Activated CD4-positive, alpha-beta T cell treated with anti-CD3 and anti-CD28 coated beads, Interleukin-2, amount 50 U/mL, for 24 hours (primary cell): ENCODE measurements at places on chromosomes 16 and 17.

DNA sequence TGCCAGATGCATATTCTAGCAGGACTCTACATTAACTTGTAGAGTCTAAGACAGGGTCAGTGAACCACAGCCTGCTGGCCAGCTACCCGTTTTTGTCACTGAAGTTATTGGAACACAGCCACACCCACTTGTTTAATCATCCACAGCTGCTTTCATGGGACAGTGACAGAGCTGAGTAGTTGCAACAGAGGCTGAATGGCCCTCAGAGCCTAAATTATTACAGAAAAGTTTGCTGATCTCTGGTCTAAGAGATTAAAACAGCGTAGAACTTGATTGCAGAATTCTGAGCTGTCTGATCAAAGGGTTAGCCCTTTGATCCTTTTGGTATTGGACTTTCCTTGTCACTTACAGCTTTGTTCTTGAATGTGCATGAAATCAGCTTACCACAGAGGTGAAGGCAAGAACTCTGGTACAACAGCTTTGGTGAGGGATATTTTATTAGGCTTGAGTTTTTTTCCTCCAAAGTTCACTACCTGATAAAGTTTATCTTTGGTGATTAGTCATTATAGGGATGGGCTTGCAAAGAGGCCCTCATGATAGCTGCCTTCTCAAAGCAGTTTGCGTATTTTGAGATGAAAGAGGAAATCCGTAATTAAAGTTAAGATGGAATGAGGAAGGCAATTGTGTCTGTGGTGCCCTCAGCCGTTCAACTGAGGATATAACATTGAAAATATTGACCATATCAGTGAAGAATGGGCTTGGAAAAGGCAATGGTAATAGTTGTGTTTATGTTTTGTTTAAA lies 23.6 kb downstream of the ALDH3A2 start:
- DNase-seq, result no peak

DNA sequence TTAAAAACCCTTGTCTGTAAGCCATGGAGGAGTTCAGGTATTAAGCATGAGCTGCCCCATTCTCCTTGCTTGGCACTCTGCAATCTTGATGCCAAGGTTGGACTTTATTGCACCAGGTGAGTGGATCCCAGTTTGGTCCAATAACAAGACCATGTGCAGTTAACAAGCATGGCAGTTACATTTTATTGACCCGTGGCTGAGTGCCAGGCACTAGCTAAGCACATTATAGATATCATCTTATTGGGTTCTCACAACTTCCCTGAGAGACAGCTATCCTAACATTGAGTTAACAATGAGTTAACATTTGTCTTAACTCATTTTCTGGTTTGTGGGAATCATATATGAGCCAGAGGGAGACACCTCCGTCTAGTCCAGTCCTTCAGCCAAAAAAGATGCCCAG lies 21.8 kb downstream of the LYRM9 start:
- no peak for DNase-seq

DNA sequence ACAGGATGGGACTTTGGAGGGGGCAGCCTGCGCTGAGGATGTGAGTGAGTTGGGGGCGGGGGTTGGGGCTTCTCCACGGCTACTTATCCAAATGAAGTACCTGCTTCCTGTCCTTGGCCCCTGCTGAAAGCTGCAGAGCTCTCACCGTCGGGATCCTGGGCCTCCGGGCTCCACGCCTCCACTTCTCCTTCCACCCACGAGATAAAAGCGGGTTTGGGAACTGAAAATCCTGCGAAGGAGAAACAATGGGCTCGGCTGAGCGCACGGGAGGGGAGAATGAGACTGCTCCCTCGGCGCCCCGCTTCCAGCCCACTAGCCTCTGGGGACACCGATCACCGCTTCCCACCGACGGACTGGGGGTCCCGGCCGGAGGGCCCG lies 486 bp downstream of the ZNF785 start:
- DNase-seq, result no peak

- DNase-seq, result no peak
These were observed 8.5 kb downstream of the EFCAB3 start for GRCh38 chr17:62388856-62389255.

DNA sequence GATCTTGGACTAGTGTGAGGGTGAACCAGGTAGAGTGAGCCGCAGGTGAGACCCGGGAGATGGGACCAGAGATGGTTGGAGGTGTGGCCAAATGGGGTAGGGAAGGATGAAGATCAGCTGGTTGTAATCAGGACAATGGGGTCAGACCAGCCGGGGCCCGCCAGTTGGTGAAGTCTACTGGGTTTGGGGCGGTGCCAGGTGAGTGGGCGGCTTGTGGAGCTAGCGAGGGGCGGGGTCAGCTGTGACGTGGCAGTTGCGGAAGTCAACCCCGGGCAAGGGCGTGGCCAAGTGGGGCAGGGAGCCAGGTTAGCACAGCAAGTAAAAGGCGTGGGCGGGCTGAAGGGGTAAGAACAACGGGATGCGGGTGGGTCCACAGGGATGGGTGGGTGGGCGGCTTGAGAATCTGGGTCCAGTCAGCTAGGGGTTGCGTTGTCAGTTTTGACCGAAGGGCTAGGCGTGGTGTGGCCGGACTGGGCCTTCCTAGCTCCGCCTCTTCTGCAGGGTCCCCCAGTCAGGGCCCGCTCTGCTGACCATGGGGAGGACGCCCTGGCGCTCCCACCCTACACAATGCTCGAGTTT lies 25.5 kb upstream of the ALKBH5 start:
- DNase-seq, result peak; percentile 88

GRCh38 chr17:21282850-21283249 lies 1.7 kb upstream of the MAP2K3 start:
- no peak for DNase-seq

DNA sequence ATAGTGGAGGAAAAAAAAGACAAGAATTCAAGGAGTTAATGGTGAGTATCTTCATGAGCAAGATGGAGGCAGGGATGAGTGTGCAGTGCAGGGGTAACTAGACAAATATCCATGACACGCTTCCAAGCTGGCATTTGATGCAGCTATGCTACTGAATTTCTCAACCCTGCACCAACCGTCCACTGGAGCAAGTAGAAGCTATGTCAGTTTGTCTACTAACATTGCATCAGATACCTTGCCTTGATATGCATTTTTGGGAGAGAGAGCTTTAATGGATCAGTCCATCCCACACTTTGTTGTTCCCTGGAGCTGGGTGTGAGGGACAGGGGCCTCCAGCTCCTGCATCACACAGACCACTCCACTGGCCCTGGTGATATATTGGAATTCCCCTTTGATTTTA lies 16.4 kb downstream of the CCL11 start:
- DNase-seq, result no peak

DNA sequence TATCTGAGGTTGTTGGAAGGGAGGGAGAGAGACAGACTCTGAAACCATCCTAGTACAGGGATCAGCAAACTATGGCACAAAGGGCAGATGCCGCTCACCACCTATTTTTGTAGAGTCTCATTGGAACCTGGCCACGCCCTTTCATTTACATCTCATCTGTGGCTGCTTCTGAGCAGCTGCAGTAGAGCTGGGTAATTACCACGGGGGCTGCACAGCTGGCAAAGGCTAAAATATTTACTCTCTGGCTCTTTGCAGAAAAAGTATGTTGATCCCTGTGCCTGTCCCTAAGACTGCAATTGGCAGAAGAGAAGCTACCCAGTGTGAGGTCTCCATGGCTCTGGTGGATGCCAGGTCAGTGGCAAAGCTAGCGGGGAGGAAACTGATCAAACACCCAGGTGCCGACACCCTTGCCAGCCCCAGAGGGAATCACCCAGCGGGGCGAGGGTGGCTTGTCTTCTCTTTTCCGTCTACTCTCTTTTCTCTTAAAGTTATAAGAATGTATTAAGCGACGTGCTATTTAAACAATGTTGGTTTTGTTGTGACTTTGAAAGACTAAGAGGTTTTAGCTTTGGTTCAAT lies 14.0 kb downstream of the CEP295NL start:
- no peak for DNase-seq

DNA sequence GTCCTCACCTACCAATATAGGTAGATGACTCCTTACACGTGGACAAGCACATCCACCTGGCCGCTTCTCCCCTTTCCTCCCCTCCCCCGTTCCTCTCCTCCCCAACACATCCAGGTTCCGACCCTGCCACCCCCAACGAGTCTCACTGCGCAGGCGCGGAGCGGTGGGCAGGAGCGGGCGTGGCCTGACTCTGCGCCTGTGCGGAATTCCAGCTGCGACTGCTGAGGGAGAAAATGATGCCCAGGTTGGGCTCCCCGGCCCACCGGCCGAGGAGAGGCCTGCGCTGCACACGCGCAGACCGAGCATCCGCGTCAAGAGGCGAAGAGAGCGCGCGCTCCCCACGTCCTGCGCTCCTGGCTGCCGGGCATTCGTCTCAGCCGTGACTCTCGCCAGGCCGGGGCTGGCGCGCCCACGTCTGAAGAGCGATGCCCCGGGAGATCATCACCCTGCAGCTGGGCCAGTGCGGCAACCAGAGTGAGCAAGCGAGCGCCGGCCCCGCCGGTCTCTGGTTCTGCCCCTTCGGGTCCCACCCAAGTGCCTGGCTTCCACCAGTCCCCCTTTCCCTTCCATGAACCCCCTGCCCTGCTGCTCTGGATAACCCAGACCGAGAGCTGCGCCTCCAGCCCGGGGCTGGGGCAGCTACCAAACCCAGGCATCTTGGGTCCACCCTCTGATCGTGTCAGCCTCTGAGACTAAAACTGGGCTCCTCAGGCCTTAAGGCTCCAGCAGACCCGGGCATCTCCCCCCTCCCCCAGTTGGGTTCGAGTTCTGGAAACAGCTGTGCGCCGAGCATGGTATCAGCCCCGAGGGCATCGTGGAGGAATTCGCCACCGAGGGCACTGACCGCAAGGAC lies at the start of gene TUBG2:
Gene TUBG2, plus strand, starts transcription at position 206 of the 853 bp plus-strand sequence. Its CDS starts 220 bp downstream, at position 426.
- peak; percentile 73 for DNase-seq

GRCh38 chr17:156094-156621 lies 18.8 kb downstream of the SCGB1C2 start:
- no peak for DNase-seq

DNA sequence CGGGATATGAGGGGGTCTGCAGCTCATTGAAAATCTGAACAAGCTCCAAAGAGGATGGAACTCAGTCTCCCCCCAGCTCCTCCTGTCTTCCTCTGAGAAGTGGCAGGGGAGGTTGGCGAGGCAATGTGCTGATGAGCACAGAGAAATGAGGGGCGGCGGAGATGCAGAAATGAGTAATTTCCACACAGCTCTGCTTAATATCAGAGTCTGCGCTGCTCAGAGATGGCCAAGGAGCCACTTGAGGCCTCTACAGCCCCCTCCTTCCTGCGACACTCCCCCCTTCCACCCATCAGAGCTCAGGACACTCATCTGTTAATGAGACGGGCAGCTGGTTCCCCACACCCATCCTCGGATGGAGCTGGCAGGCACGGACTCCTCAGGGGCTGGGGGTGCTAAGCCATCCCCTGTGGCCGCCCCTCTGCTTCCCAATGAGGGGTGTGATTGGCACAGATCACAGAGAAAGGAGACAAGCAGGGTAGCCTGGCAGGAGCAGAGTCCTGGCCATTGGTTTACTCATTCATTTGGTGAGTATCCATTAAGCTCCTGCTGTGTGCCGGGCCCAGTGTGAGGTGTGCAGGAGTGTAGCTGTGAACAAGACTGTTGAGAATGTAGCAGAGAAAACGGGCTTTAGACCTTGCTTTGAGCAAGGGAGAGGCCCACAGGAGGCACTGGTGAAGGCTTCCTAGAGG lies 12.7 kb upstream of the CRHR1 start:
- no peak for DNase-seq

DNA sequence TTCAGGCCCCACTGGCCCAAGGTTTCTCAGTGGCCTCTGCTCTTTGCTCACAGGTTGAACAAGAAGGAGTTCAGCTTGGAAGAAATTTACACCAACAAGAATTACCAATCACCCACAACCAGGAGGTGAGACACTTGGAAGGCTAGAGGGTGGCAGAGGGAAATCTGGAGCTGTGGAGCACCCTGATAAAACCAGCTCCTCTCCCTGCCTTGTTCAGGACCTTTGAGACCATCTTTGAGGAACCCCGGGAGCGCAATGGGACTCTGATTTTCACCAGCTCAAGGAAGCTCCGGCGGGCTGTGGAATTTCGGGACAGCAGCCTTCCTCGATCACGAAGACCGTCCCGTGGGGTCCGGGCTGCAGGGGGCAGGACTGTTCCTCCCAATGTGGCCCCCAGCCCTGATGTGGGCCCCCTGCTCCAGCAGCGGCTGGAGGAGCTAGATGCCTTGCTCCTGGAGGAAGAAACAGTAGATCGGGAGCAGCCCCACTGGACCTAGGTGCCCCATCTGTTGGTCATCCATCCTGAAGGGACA lies 2.4 kb upstream of the FBRS start:
- no peak for DNase-seq

DNA sequence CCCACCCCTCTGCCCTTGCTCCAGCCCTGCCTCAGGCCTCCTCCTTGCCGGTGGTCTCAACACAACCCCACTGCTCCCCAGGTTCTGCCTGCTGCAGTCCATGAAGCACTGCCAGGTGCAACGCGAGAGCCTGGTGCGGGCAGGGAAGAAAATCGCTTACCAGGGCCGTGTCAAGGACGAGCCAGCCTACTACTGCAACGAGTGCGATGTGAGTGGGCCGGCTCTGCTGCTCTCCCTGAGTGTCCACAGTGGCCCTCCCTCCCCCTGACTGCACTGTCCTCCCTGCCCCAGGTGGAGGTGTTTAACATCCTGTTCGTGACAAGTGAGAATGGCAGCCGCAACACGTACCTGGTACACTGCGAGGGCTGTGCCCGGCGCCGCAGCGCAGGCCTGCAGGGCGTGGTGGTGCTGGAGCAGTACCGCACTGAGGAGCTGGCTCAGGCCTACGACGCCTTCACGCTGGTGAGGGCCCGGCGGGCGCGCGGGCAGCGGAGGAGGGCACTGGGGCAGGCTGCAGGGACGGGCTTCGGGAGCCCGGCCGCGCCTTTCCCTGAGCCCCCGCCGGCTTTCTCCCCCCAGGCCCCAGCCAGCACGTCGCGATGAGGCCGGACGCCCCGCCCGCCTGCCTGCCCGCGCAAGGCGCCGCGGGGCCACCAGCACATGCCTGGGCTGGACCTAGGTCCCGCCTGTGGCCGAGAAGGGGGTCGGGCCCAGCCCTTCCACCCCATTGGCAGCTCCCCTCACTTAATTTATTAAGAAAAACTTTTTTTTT lies 1.8 kb upstream of the TMEM88 start:
- no peak for DNase-seq

GRCh38 chr16:66199189-66199588 lies 167.3 kb upstream of the CDH5 start:
- DNase-seq, result no peak

- no peak for DNase-seq
These were observed 3.8 kb upstream of the CMTM1 start for GRCh38 chr16:66562409-66562808.

DNA sequence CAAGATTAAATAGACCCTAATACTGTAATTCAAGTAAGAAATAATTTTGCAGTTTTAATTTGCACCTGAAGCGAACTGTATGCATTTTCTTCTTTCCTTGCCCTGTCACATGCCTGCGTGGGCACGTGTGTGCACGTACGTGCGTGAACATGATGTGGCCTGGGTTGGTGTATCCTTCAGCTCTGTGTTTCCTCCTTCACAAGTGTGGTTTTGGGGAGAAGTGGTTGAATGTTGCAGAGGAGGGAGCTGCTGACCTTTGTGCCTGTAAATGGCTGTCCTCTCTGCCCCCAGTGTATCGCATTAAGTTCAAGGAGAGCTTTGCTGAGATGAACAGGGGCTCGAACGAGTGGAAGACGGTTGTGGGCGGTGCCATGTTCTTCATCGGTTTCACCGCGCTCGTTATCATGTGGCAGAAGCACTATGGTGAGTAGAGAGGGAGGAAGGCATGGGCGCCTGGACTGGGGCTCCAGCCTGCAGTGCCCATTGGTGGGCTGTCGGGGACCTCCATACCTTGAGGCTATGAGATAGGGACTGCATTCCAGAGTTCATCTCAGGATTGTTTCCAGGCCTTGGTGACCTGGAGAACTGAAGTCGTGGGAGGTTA lies 6.0 kb downstream of the COX4I1 start:
- no peak for DNase-seq

- no peak for DNase-seq
These were observed 105.9 kb downstream of the SALL1 start for GRCh38 chr16:51045186-51045585.
